Fibroblast of villous mesenchyme (primary cell): ENCODE measurements at places on chromosomes 11 and 22. TPM values are rescaled to one million over a fixed set of nuclear protein-coding genes. Genes with fewer than 3 reads are reported as not detected.
A peak's percentile ranks its signal among the peaks of the same experiment; 100 is the strongest.

PNPLA2 gene
- 23.5 and 28.5 TPM in 2 replicates for total RNA-seq

- peak; percentile 48 for DNase-seq
These were observed 170.3 kb downstream of the ARHGAP42 start for GRCh38 chr11:100857236-100858005.

DNA sequence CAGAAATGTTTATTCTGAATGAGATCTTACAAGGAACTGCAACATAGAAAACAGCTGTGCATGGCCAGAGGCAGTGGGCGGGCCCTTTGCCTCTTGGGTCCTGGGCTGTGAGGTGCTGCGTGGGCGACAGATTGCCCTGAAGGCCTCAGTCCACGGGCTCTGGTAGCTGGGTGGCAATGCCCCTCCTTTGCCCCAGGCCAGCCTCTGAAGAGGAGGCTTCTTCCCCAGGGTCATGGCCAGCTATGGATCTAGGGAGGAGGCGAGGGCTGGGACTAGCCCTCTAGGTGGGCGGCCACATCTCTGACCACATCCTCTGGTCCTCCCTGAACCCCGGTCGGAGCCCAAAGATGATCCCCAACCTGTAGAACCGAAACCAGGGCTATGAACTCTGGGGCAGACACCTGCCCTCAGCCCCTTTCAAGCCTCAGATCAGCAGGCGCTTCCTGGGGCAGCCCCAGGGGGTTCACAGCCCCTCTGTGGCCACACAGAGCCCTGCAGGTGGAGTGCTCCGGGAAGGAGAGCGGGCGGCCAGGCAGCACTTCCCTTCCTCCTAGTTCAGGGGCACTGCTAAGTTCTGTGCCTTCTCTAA, 6.6 kb upstream of the CDC42BPG start:
- peak; percentile 61 for DNase-seq

GRCh38 chr11:119730789-119731386, 1.9 kb upstream of the NECTIN1 start:
- DNase-seq: no peak

OR8A1 gene
- total RNA-seq: under 0.01 TPM in 1 of 2 replicates, not detected in the other

DNA sequence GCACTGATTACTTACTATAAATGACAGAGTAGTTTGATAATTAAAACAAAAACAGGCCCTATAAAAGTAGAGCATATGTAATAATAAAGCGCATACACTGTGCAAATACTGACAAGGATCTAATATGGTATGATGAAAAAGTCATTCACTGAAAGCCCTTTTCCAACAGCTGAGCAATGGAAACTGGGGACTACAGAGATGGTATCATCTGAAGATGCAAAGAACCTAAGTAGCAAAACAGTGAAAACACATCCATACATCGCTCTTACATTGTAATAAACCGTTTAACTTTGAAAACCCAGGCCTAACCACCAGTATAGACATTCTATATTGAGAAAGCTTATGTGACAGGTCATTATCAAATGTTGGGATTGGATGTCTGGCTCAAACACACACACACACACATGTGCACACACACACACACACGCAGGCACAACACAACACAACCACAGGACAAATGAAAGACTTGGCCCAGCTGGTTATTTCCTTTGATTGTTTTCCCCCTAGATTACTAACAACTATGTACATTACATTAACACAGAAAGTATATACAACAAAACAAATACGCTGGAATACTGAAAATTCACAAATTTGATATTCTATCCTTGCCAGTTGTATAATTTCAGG, 119.5 kb downstream of the APOL5 start:
- DNase-seq: no peak

GRCh38 chr11:13596611-13597326, 71.7 kb upstream of the FAR1 start:
- no peak for DNase-seq

OR51B2 gene
- total RNA-seq: not detected in 2 replicates

GRCh38 chr11:130763087-130763980, 152.9 kb downstream of the SNX19 start:
- no peak for DNase-seq

ELMOD1 gene
- 0.43 and 0.64 TPM in 2 replicates for total RNA-seq

DNA sequence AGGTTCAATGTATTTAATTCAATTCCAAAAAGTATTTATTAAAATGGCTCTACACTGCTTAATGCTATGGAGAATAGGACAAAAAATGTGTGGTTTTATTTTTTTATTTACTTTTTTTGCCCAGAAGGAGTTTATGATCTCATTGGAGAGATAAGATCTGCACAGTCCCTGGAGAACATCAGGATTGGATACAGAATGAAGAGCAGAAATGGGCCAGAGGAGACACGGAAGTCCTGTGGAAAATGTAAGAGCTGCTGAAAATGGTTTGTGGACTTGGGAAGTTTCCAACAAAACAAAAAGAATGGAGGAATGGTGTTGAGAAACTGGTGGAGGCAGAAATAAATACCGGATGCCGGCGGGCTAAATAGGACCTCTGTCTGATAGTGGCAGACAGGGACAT, 554.6 kb downstream of the OPCML start:
- no peak for DNase-seq

GRCh38 chr11:727859-728748, 19.2 kb upstream of the TALDO1 start:
- DNase-seq: peak; percentile 89

DNA sequence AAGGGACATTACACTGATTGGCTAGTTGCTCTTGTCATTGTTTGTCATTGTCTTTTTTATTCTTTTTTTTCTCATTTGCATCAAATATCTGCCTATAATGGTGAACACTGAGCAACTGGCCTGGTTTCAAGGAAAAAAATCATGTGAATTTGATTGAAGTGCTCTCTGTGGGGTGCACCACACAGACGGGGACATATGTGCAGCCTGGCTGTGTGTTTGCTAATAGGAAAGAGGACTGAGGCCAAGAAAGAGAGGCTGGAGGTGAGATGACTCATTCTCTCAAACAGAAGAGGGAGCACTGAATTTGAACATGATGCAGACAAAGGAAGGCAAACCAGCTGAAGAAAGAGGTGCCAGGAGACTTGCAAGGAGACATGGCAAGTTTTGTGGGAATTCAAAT, 684.9 kb upstream of the CCDC90B start:
- no peak for DNase-seq

FLRT1 gene
- total RNA-seq: under 0.01 TPM in 2 replicates

DNA sequence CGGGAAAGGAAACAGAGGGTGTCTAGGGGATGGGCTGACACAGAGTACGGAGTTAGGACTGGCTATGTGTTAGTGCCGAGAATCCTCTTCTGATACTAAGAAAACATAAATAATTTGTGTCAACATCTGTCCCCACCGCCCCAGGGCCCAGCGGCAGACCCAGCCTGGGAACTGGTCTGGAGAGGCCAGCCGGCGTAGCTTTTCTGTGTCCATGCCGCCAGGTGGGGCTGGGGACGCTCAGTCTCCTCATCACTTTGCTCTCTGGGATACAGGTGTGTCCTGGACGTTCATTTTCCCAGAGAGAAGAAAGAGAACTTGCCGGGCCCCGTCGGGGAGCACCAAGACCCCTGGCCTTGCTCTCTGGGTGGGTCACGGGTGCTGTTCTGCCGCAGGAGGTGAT, 54.7 kb downstream of the WNT7B start:
- DNase-seq: no peak

SYCE3 gene
- total RNA-seq: not detected in 2 replicates
